ENCODE measurements at places on chromosomes 3 and 15.

GRCh38 chr15:74037171-74038117 lies 42.9 kb downstream of the PML start:
- DNase-seq = no peak

DNA sequence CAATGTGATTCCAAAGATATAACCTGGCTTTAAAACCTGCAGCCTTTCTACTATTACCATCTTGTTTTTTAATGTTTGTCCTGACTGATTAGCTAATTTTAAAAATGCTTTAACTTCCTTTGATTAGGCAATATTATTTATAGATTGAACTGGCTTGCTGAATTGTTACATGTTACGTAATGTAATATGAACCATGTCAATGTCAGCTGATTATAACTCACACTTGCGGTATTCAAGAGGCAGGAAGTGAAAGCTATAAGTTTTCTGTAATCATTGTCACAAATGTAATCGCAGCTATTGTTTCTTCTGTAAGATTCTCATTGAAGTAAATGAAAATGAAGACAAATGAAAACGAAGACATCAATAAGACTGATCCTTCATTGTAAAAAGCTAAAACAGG lies 146.8 kb downstream of the ROBO2 start:
- DNase-seq = no peak

DNA sequence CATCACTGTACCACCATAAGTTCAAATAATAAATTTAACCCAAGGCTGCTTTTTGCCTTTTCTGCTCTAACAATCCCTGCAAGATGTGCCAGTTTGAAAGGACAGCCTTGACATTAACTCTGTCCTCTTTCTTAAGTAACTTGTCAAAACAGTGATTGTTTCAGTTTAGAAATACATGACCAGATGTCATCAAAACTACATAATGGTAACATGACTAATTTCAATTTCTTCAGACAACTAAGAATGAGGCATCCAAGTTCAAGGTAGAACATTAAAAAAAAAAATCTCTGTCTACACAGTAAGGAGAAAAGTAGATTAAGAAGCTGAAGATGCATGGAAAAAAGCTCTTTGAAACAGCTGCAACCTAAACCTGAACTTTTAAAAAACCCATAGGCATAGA lies 47.4 kb downstream of the SHQ1 start:
- DNase-seq = no peak

GRCh38 chr3:60000311-60001105 lies 950.7 kb upstream of the CFAP20DC start:
- no peak for DNase-seq

- no peak for DNase-seq
Observed at GRCh38 chr3:57059411-57059810, 1.1 kb upstream of the SPATA12 start.

- DNase-seq = no peak
Observed at GRCh38 chr3:188176476-188176875, 22.5 kb downstream of the LPP start.

DNA sequence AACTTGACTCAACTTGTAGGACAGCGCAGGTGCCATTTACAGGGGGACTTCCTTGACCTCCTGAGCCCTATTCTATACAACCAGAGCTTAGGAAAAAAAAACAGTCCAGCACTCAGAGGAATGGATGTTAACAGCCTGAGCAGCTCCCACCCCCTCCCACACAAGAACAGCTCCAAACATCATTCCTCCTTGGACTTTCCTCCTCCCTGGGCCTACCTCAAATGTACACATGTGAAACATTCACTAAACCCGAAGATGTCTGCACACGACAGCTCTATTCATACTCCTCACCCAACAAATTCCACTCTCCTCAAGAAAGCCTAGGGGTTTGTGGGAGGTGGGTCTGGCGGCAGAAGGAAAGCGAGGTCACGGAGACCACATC lies 503 bp upstream of the ATRIP start:
- DNase-seq = no peak

GRCh38 chr15:81754078-81754477 lies 291.7 kb downstream of the MEX3B start:
- DNase-seq = no peak

- DNase-seq = no peak
Observed at GRCh38 chr3:169303660-169304059, 359.9 kb downstream of the MECOM start.

GRCh38 chr3:67580430-67581000 lies 73.9 kb downstream of the SUCLG2 start:
- no peak for DNase-seq

Measured in activated CD8-positive, alpha-beta T cell treated with anti-CD3 and anti-CD28 coated beads for 36 hours (primary cell).